ENCODE measurements at places on chromosomes 1 and 21.
A peak's percentile ranks its signal among the peaks of the same experiment; 100 is the strongest.

- no peak for DNase-seq
Observed at GRCh38 chr1:56065729-56066128, 513.6 kb downstream of the PLPP3 start.

DNA sequence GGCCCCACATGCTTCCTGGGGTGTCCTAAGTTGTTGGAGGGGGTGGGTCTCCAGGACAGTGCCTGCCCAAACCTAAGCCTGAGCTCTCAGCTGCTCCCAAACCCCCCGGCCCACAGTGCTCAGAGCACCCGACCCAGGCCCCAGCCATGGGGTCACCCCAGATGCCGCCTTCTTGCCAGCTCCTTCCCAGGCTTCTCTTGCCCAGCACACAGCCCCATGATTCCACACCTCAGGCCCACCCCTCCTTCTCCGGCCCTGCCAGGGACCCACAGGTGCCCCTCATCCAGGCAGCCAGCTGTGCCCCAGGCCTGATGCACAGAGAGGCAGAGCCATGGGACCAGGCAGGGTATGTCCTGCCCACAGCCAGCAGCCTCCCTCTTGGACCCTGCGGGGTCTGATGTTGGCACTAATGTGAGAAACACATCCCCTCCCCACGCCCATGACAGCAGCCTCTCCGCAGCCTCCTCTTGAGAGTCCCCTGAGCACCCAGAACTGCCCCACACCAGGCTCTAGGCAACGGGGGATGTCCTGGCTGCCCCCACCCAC, 4.9 kb downstream of the WNT9A start:
- no peak for DNase-seq

- DNase-seq = peak; percentile 77
Observed at GRCh38 chr1:119549719-119550132, 42.7 kb downstream of the HSD3B1 start.

- no peak for DNase-seq
Observed at GRCh38 chr1:167430134-167430848, 88.0 kb downstream of the CD247 start.

DNA sequence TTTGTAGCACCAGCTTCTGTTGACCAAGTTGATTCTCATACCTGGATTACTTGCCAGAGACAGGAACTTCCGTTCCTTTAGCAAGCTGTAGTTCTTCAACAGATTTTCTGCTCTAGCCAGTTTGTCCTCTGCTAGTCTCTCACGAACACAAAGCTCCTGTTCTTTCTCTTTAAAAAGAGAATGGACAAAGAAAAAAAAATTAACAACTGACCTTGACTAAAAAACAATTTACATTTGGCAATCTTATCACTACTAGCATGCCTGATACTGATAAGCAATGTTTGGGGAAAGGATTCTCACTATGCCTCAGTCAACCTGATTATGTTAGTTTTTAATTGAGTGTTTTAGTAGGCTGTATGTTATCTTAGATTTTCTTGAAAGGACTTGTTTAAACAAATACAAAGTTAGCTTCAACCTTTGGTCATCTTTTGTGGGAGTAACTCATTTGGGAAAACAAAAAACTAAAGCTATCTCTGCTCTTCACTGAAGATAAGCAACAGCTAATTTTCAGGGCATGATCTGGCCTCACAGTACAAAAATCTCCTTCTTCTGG, 8.3 kb downstream of the NEK2 start:
- DNase-seq = no peak

GRCh38 chr1:211701733-211702132, 26.3 kb upstream of the NEK2 start:
- no peak for DNase-seq

DNA sequence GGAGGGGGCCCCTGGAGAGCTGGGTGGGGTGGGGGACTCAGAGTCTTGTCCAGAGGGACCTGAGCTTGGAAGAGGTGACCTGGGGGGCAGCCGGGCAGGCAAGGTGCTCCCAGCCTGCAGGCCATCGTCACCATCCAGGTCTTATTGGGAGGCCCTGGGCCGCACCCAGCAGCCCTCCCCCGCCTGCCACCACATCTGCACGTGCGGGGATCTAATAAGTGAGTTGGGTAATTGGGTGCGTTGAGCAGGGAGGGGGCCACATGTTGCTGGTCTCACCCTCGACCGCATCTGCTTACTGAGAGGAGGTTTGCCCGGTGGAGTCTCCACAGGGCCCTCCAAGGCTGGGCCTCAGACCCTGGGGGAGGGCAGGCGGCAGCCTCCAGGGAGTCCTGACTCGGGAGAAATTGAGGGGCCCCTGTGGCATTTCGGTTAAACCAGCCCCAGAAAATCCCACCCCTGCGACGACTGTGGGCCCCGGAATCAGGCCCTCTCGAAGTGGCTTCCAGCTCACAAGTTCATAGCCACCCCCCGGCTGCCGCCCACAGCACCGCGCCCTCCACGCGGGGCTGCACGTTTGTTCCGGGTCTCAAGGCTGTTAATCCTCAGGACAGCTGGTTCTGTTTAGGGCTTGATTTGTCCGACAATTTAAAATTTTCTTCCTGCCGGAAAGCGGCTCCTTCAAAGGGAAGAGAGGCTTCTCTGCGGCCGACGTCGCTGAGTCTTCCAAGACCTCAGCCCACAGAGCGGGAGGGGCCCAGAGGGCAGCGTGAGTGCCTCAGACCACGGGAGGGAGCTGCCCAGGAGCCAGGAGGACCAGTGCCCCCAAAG, 14.7 kb upstream of the COL6A2 start:
- peak; percentile 73 for DNase-seq

GRCh38 chr1:101284021-101284420, 47.2 kb downstream of the S1PR1 start:
- DNase-seq = no peak

DNA sequence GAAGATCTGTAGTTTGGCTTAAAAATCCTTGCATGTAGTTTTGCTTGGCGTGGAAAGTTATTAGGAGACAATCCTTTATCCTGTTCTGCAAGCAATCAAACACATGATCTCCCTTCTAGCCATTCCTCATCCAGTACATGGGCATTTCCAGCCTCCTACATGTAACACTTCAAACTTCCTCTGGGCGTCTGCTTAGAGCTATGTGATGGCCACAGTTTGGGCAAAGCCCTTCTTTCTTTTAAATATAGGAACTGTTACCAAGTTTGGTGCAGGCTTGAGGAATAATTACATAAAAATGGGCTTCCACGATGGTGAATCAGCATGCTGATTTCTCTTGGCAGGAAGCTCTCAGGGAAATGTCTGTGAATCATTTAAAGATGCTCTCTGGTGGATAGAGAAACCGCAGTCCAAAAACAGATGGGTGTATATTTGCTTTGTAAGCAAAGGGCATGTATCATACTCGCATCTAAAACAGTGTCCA, 176.9 kb upstream of the FMN2 start:
- DNase-seq = peak; percentile 53

- DNase-seq = no peak
Observed at GRCh38 chr1:59597420-59598119, 217.2 kb upstream of the HOOK1 start.

GRCh38 chr1:60765204-60765603, 317.2 kb upstream of the NFIA start:
- no peak for DNase-seq

GRCh38 chr1:197124376-197124775, 22.1 kb downstream of the ASPM start:
- DNase-seq = no peak

GRCh38 chr1:235657269-235657668, 7.7 kb upstream of the GNG4 start:
- DNase-seq = no peak

DNA sequence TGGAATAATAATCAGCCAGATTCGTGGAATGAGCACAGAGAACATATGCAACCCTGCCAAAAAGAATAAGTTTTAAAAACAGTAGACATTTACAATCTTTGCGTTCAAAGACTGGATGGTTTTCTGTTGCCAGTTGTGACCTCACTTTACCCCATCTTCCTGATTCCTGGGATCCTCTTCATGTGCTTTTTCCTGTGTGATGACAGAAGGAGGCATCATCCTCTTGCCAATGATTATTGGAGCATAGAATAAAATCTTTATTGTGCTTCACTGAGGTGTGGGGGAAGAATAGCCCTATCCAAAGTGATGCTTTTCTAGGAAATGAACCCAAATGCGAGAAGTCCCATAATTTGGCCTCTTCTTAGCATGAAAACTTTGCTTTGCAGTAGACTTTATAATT, 15.0 kb upstream of the BARHL2 start:
- DNase-seq = no peak

DNA sequence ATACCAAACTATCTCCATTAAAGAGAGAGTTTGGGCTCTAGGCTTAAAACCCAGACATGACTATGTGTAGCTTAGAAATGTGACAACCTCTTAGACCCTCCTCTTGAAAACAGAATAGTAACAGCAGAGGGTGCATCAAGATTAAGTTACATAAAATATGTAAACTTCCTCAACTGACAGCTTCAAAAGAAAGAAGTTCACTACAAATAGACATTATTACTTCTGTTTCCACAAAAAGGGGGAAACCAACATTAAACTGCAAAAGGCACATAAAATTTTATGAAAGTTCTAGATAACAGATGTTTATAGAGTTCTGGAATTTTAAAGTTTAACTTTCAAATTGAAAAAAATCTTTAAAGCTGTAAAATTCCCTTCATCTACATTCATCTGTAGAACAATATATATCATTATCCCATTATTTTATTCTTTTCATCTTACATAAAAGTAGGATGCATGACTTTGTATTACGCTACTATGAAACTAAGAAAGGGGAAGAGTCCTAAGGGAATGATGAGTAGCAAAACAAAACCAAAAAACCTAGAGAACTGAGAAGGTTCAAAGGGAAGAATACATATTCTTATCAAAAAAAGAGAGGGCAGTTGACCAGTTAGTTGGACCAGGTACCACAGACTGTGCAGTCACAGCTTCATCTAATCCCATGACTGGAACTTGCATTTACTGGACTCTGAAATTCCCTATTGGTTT, 177.0 kb downstream of the SIPA1L2 start:
- no peak for DNase-seq

- no peak for DNase-seq
Observed at GRCh38 chr1:222970040-222970439, 155.2 kb downstream of the DISP1 start.

DNA sequence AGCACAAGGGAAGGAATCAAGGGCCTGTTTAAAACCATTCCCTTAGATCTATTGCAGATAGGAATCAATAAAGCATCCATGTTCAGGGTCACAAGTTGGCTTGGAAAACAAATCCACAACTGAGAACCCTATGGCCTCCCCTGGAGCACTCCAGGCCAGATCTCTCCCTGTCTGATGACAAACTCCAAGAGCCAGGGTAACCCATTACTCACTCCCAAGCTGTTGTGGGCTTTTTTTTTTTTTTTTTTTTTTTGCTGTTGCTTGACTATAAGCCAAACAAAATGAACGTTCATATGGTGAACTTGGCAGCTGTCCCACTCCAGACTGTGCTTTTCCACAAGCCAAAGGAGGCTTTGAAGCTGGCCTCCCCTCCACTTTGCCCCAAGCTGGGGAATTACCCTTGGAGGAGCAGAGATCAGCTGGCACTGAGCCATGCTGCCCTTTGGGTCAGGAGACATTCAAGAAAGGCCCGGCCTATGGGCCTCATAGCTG, 35.7 kb upstream of the VAV3 start:
- peak; percentile 51 for DNase-seq

DNA sequence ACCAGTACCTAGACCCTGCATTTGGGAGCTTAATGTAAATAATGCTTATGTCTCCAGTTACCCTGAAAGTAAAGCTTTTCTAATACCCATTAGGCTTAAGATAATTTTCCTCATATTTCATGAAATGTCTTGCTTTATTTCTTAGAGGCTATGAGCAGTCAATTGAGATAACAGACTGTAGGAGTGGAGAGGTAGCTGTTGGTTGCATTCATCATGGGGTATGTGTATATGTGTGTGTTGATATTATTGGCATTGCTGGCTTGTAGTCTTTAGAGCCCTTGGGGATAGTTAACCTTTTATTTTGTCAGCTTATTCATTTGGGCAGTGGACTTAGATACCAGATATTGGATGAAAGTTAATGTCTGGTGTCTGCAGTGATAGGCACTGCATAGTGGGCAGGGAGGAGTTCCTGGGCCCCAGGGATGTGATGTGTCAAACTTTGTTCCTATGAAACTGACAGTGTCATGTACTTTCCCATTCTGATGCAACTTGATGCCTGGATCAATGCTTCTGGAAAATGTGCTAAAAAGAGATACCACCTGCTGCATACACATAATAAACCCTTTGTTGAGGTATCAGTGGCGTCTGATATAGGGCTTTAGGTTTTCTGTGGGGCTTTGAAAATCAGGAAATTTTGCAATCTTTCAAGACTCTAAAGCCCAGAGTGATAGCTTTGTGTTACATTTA, 83.9 kb downstream of the MAST2 start:
- no peak for DNase-seq

- no peak for DNase-seq
Observed at GRCh38 chr21:18369115-18369514, 34.5 kb downstream of the TMPRSS15 start.

DNA sequence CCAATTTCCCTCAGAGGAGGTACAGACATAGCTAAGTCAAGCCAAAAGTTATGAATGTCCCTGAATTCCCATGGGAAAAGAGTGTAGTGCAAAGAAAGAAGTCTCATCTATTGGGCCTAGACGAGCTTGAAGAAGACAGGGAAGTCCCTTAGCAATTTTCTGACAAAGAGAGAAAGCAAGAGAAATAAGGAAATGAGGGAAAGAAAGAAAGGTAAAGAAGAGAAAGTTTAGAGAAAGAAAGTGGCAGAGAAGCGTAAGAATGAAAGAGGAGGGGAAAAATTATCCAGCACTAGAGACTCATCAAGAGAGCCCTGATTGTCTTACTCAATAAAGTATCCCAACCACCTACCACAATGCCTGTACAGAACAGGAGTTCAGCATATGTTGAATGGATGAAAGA, 40.6 kb upstream of the FOXD3 start:
- no peak for DNase-seq

- no peak for DNase-seq
Observed at GRCh38 chr1:43466403-43466802, 12.7 kb upstream of the HYI start.

GRCh38 chr1:226762988-226763904, 24.2 kb upstream of the ITPKB start:
- DNase-seq = no peak

GRCh38 chr1:93908394-93909145, 660 bp downstream of the GCLM start:
- DNase-seq = peak; percentile 45

DNA sequence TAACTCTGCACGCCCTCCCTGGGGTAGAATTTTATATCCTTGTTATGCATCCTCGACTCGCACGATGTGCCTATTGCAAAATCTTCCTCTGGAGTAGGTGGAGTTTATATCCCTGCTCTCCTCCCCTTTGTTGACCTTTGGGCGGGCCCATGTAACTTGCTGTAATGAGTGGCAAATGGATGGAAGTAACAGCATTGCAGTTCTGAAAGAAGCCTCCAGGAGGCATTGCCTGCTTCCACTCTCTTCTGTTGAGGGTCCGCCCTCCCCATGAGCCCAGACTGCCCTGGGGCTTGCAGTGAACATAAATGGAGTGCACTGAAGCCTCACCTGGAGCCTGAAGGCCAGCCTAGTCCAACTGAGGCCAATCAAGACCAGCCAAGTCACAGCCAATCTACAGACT, 62.2 kb upstream of the GRIK3 start:
- DNase-seq = no peak

- peak; percentile 52 for DNase-seq
Observed at GRCh38 chr1:65255035-65255655, 54.2 kb upstream of the DNAJC6 start.

- peak; percentile 46 for DNase-seq
Observed at GRCh38 chr1:1213345-1214265, at the start of gene TNFRSF4. TNFRSF4 (minus strand) TSS chr1:1214153; CDS start chr1:1214127, 26 bp downstream.

GRCh38 chr1:201713086-201713810, 115.7 kb upstream of the IPO9 start:
- peak; percentile 74 for DNase-seq

Data from right forelimb (tissue), 1 donor.